A549 treated with RU486 at 1 μM for 4 hours (cell line): ENCODE measurements at places on chromosomes 6 and 20. TPM values are rescaled to one million over a fixed set of nuclear protein-coding genes. Genes with fewer than 3 reads are reported as not detected.

Gene UNC93A
- total RNA-seq, result not detected in 5 replicates

Gene MUC22
- 0.01 to 0.03 TPM in 2 of 5 replicates, not detected in the others for total RNA-seq

Gene LSM2
- total RNA-seq, result 54.4 to 77.8 TPM (median 60.7 TPM) in 5 replicates

Gene FAM229B
- 5.1 to 11.2 TPM (median 8.7 TPM) in 5 replicates for total RNA-seq

Gene RGS17
- 3.5 to 7.8 TPM (median 7.0 TPM) in 5 replicates for total RNA-seq

Gene CRISP2
- total RNA-seq, result not detected in 5 replicates
